ENCODE measurements at places on chromosomes 7 and 10.

DNA sequence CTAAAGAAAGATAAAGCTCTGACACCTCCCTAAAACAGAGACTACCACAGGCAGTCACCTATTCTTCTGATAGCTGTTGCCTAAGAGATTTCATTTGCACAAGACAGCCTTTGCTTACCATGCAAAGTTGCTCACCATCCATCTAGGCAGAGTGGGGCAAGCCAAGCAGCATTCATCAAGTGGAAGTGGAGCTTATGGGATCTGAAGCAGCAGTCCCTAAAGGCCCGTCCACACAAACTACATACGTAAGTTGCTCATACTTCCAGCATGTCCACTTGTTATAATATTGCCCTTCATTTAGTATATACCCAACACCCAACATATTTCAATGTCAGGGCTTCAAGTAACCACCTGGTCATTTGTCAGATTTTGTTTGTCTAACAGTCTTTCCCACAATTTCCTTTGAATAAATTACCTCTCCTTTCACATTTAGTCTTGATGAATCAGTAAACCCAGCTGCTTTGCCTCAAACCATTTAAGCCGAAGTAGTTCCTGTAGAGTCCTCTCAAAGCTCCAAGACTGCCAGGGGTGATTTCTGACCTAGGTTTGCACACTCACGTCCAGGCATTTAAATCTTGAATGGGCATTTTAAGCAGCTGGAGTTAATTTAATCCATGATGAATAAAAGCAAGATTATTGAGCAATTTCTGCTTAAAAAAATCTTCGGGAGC, 67.9 kb downstream of the ATAD1 start:
- DNase-seq, result no peak

DNA sequence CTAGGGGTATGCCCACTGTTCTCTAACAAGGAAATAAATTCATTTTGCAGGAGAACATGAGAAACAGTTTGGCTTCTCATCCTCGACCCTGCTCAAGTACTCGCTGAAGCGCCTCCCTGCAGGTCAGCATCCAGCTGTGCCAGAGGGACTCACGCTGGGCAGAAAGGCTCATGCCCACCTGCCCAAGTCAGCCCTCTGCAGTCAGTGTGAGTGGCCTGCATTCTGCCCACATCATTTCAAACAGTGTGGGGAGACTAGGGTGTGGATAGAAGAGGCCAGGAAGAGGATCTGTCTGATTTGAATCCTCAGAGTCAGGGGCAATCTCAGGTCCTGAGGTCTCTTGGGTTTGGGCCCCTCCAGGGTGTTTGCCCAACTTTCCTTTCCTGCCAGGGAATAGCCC, 297.8 kb downstream of the ELMO1 start:
- no peak for DNase-seq

DNA sequence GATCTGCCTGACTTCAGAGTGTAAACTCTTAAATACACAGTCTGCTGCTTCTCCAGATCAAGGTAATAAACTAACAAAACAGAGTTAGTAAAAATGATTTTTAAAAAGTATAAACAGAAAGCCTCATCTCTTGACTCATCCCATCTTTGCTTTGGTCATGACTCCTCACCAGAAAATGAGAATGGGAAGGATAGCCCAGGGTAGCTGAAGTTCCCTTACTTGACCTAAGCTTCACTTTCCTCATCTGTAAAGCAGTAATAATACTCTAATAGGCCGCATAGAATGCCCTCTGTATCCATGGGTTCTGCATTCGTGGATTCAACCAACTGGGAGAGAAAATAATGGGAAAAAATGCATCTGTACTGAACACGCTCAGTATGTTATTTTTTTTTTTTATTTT, 11.3 kb upstream of the SLC25A28 start:
- DNase-seq, result no peak

DNA sequence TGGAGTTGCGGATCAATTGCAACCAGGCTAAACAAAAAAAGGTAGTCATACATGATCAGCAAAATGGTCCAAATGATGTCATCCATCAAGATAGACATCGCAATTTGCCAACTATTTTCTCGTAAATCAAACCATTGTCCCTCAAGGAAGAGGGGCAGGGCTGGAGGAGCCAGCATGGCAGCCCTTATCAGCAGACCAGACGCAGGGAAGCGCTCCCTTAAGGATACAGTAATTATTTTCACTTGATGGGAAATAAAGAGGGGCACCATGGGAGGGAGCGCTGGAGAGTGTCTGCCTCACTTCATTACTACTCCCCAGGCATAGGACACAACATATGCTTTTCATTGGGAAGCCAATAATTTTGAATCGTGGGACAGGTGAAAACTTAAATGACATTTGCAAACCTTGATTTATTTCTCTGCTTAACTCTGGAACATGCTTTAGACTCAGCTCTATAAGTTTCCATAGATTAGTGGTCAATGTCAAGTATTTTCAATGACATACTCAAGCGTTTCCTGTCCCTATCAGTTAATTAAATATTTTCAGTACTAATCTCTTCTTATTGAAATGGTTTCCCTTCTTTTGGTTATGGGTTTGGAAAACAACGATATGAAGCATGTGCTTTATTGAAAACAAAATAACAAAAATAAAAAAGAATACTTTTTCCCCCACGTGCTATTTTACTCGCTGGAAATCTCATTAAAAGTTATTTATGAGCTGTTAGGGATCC, 202.4 kb upstream of the HABP2 start:
- no peak for DNase-seq

GRCh38 chr10:51145375-51145774, 71.1 kb downstream of the PRKG1 start:
- DNase-seq, result no peak

GRCh38 chr7:80815733-80816132, 103.1 kb downstream of the SEMA3C start:
- no peak for DNase-seq

GRCh38 chr7:143229054-143229790, 7.4 kb downstream of the TAS2R40 start:
- no peak for DNase-seq

DNA sequence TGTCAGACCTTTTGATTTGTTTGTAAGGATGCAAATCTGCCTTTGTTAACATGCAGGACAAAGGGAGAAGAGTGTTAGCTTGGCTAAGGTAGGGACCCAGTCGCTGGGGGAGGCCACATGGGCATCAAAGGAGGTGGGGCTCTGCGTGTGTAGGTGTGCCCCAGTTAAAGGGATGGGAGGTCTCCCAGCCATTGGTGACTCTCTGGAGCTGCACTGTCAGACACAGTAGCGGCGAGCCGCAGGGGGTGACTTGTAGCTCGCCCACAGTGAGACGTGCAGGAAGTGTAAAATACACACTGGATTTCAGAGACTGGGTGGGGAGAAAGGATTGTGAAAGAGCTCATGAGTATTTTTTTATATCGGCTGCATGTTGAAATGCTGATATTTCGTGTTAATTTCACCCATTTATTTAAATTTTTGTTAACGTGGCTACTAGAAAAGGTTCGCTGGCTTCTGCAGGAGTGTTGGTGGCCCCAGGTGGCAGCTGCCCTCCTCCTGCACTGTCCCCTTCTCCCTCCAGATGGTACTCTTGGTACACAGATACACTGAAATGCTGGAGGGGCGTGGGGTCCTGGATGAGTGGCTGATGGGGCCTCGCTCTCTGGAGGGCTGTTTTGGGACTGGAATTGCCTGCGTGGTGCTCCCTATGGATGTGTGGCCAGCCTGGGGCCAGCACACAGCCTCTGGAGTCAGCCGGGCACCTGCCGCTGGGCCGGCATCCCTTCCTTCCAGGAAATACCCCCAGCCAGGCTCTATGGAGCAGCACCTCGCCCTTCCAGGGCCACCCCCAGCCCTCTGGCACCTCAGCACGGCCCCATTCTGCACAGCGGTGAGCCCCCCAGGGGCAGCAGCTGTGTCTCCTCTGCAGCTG, 59.2 kb downstream of the LHPP start:
- DNase-seq, result no peak

- no peak for DNase-seq
Observed at GRCh38 chr7:133642907-133643306, 390.0 kb downstream of the EXOC4 start.

DNA sequence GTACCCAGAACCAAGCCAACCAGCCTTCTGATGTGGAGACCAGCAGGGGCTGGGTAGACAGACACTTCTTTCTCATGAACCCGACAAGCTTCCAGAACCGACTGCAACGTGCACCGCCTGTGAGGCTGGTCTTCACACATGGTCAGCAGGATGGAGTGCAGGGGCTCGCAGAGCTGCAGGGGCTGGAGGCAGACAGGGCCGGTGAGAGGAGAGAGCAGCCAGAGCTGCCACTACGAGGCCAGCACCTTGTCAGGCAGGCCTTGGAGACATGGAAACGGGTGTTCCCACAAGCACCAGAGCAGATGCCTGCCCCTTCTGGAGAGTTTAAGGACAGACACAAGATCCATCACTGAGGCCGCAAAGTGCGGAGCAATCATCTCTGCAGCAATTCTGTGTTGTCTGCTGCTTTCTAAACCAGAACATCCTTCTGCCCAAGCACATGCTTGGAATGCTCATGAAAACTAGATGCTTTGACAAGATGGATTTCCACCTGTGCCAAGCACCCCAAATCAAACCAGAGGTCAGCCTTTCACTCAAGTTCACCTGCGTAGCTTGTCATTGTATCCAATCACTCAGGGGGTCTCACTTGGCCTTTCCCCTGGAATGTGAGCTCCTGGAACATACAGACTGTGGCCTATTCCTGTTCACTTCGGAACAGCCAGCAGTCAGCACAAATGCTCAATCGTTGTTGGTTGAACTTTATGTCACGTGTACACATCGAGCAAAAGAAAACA, 32.2 kb downstream of the FRMPD2 start:
- no peak for DNase-seq

GRCh38 chr7:50330696-50331095, 26.2 kb downstream of the IKZF1 start:
- no peak for DNase-seq

DNA sequence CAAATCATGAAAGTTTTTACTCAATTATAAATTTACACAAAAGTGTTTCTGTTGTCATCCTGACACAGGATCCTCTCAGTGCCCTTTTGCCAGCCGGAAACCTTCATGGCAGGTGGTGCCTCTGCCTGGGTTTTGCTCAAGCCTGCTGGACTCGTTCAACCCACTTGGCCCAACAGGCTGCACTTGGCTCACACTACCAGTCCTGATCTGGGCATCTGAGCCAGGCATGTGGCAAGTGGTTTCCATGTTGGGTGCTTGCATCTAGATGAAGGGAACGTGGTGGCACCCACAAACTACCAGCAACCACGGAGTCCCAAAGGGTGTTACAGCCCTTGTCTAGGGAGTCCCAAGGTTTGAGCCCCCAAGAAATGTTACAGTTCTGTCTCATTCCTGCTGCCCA, 162.3 kb upstream of the CSTF2T start:
- DNase-seq, result no peak

- DNase-seq, result no peak
Observed at GRCh38 chr10:89275383-89275782, 23.8 kb upstream of the LIPA start.

GRCh38 chr7:146172112-146172511, 55.5 kb downstream of the CNTNAP2 start:
- DNase-seq, result no peak

GRCh38 chr10:79438021-79438698, 7.3 kb downstream of the ZCCHC24 start:
- no peak for DNase-seq

DNA sequence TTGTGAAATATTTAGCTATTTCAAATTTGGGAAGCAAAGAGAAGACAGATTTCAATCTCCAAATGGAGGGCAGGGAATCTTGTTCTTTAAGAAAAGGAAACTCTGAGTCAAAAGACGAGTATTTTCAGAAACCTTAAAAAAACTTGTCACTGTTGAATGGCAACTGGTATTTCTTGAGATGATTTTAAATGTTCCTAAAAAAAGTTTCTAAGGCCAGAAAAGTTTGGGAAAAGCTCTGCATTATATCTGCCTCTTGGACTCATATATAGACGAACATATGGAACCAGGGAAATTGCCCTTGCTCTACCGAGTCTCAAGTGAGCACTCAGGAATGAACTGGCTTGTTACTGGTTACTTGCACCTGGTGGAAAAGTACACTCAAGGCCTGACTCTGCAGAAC, 69.5 kb downstream of the ADAM22 start:
- DNase-seq, result no peak

- DNase-seq, result no peak
Observed at GRCh38 chr7:69677881-69678493, 79.7 kb downstream of the AUTS2 start.

GRCh38 chr7:11221984-11222383, 248.3 kb downstream of the PHF14 start:
- no peak for DNase-seq

DNA sequence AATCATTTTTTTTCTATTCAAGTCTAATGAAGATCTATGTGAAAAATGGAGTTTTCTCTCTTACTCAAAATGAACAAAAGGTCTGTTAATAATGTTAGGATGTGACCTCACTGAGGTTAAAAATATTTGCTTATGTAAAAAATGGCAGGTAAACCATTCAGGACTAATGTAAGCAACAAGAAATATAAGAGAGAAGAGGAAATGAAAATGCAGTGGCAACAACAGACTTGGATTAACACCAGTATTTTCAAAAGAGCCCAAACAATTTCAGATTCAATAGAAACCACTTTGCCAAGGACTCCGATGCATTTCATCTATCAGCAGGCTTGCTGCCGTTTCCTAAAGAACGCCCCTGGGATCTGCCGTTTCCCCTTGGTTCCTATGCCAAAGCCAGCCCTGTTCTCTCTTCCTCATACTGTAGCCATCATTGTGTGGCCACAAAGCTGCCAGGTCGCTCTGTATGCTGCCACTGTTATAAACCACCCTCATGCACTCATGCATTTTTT, 66.4 kb downstream of the MTURN start:
- no peak for DNase-seq

- DNase-seq, result no peak
Observed at GRCh38 chr7:81416659-81417058, 353.2 kb downstream of the HGF start.

GRCh38 chr7:1403638-1404459, 55.4 kb downstream of the MICALL2 start:
- no peak for DNase-seq

- DNase-seq, result no peak
Observed at GRCh38 chr7:83921271-83921940, 272.5 kb upstream of the SEMA3E start.

GRCh38 chr10:61125560-61126170, 181.7 kb upstream of the RHOBTB1 start:
- no peak for DNase-seq

DNA sequence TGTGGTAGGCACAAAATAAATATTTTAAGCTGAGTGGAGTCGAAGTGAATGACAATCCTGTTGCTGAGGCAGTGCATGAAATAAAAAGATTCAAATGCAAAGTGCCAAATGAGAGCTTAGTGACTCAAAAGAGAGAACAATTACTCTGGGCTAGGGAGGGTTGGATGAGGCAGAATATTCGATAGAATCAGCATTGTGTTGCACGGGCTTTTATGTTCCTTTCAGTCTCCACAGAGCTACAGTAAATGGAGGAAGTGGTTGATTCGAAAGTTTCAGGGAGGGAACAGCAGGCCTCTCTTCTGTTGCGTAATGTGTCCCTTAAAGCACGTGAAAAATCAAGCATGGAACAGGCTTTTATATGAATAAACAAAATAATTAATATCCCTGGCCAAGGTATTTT, 599.3 kb upstream of the CELF2 start:
- DNase-seq, result no peak

GRCh38 chr7:148356303-148356702, 234.3 kb upstream of the C7orf33 start:
- DNase-seq, result no peak

Data from stimulated activated CD4-positive, alpha-beta T cell treated with anti-CD3 and anti-CD28 coated beads, Interleukin-12 subunit alpha, Interleukin-12 subunit beta, amount 100 ng/mL, for 4 hours (primary cell).